ENCODE measurements at places on chromosomes 6 and 20.

- peak; percentile 3 for DNase-seq
Measured at GRCh38 chr6:130148181-130148580, 74.6 kb downstream of the SAMD3 start.

DNA sequence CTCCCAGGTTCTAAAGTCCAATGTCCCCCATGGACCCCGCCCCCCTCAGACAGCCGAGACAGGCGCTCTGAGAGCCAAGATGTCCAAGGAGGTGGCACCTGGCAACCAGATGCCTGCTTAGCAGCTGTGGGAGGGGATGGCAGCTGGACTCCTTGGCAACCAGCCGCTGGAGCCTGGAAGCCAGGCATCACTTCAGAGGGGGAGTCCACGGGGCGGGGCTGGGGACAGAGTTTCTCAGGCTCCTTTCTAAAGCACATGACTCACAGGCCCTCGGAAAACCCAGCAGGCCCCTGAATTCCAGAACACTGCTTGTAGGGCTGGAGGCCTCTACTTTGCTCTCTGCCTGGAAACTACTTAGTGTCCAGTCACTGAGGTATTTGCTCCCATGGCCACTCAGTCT, 51.5 kb downstream of the PREX1 start:
- peak; percentile 87 for DNase-seq

DNA sequence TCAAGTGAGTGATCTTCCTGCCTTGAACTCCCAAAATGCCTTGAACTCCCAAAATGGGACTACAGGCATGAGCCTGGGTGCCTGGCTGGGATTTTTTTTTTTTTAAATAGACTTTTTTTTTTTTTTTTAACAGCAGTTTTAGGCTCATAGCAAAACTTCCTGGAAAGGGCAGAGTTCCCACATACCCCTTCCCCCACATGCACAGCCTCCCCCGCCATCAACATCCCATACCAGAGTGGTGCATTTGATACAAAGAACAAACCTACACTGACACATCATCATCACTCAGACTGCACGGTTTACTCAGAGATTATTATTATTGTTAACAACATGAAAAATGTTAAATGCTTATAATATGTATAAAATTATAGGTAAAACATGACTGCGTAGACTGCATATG, 26.0 kb downstream of the UQCC1 start:
- DNase-seq, result no peak

GRCh38 chr6:125640441-125641150, 108.8 kb upstream of the HEY2 start:
- DNase-seq, result no peak

- no peak for DNase-seq
Measured at GRCh38 chr6:82750556-82750955, 315.1 kb downstream of the UBE3D start.

DNA sequence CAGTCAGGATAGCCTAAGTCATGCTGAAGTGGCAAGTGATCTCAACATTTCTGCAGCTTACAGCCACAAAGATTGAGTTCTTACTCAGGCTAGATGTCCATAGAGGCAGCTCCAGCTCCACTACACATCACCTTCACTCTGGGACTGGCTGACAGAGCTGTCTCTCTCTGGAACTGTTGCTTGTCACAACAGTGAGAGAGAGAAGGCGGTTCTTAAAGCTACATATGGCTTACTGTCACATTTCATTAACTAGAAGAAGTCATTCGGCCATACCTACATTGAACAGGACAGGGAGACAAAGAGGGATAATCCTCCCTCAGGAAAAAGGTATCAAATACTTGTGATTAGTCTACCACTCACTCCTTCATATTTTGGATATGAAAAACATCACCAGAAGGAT, 914.9 kb upstream of the FLRT3 start:
- no peak for DNase-seq

GRCh38 chr6:169370666-169371343, 117.2 kb upstream of the THBS2 start:
- DNase-seq, result no peak

DNA sequence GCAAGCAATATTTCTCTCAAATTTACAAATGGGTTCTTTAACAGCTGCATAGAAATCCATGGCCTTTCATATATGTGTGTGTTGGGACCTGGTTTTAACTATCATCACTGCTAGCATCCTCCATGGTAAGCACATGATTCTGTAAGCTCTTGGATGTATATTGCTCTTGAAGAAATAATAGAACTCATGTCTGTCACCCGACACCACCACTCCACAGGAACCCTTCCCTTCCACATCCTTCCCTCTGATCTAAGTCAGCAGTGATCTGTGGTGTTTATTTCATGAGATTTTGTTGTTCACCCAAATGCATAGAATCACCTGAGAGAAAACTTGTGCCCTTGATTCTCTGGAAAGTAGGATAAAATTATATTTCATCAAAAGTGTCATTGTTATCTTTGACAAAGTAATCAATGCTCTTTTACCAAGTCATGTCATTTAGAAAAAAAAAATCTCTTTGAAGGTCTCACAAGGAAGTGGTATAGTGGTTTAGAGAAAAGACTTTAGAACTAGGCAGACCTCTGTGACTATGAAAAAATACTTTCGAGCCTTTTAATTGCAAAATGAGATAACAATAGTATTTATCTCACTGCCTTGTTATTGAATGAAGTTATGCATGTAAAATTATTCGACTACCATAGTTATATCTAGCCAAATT, 649.8 kb upstream of the SLC35B3 start:
- DNase-seq, result no peak

DNA sequence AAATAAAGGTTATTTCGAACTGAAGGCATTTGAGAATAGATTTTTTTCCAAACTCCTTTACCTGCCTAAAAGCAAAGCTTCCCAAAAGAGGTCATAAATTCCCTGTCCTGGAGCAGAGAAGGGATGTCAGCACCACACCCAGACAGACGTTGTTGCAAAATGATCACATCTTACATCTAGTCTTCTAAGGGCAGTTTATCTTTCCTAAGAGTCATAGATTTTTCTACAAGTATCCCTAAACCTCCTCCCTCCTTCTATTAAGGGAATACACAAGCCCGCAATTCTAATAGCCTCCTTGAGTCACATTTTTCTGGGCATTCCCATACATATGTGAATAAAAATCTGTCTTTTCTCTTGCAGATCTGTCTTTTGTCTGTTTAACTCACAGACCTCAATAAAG, 20.6 kb upstream of the AKAP12 start:
- DNase-seq, result no peak

DNA sequence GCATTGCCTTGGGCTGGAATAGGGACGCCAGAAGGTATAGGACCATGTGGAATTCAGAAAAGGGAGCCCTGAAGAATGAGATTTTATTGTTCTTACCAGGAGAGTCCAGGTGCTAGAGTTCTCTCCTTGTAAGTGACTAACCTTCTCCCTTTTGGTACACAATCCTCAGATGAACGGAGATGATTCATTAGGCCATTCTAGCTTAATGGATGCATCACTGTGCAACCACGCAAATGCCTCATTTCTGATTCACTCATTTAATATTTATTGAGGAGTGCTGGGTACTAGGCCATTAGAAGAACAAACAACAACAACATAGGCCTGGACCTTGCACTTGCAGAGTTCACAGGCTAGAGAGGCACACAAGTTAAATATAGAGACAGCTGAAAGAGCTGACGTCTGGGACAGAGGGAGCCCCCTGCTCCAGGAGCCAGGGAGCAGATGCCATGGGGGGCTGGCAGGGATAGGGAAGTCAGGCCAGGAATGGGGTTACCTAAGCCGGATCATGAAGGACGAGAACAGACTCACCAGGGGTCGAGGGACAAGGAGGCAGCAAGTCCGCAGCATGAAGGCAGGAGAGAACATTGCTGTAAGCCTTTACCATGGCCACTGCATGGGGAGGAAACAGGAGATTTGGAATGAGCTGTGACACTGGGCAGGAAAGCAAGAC, 179.5 kb upstream of the AKAP12 start:
- DNase-seq, result no peak

GRCh38 chr20:10177326-10177725, 41.3 kb upstream of the SNAP25 start:
- DNase-seq, result no peak

DNA sequence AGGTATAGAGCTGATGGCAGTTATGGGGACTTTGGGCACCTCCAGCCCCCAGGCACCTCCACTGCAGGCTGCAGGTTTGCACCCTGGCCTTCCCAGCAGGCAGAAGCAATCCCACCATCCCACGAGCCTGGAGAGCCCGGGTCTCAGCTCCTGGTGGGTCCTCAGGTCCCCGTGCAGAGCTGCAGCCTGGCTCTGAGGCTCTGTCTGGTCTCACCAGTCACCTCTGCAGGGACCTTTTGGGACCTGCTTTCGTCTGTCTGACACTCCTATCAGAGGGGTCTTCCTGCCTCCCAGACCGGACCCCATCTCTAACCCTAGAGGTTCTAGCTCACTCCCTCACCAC, 41.9 kb downstream of the FGD2 start:
- no peak for DNase-seq

DNA sequence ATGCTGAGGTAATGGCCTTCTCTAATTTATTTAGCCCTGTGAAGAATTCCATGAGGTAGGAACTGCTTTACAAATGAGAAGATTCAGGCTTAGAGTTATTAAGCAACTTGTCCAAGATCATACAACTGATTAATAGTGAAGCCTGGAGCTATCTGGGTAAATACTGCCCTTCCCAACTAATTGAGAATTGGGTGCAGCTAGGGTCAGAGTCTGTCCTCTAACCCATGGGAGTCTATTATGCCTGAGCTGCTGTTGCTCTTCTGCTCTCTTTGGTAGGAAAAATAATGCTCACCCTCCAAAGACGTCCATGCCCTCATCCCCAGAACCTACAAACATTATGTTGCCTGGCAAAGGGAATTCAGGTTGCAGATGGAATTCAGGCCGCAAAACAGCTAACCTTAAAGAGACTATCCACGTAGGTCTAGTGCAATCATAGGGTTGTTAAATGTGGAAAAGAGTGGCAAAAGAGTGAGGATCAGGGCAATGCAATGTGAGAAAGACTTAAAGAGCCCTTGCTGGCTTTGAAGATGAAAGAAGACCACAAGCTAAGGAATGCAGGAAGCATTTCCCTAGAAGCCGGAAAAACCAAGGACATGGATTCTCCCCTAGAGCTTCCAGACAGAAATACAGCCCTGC, 90.1 kb downstream of the SPTLC3 start:
- DNase-seq, result no peak

DNA sequence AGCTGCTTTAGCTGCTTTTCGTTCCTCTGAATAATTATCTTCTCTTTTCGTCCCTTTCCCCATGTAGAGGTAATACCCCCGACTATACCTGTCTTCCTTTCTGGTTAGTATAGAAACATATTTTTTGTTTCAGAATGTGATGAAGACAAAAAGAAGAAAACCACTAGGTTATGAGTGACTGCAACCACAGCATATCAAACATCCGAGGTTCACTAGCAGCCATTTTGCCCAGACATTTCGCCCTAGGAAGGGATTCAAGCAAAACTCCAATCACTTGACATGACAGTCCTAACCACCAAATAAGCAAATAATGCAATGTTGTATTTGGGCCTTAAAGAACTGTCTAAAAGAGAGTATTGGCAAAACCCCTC, 9.4 kb downstream of the SNX5 start:
- no peak for DNase-seq

GRCh38 chr6:40484066-40484465, 103.1 kb downstream of the LRFN2 start:
- no peak for DNase-seq

DNA sequence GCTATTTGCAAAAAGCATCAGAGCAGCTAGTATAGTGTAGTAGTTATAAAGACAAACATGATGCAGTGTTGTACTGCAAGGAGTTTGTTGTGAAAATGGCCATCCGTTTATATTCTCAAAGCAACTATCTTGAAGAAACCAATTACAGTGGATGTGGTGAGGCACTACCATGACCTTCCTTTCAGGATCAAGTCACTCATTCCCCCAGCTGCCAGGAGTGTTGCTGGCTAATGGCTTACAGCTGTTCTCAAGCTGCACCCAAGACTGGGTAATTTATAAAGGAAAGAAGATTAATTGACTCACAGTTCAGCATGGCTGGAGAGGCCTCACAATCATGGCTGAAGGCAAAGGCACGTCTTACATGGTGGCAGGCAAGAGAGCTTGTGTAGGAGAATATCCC, 29.0 kb downstream of the ADGRF4 start:
- DNase-seq, result no peak

- no peak for DNase-seq
Measured at GRCh38 chr20:4073852-4074741, 58.7 kb upstream of the RNF24 start.

- DNase-seq, result no peak
Measured at GRCh38 chr6:23073821-23074220, 504.5 kb downstream of the HDGFL1 start.

GRCh38 chr20:52104546-52105441, 86.8 kb downstream of the ZFP64 start:
- DNase-seq, result no peak

GRCh38 chr20:61940976-61941720, 124.5 kb downstream of the TAF4 start:
- DNase-seq, result no peak

- peak; percentile 79 for DNase-seq
Measured at GRCh38 chr20:56422076-56422823, 10.2 kb downstream of the CASS4 start.

- no peak for DNase-seq
Measured at GRCh38 chr6:104604685-104605084, 255.0 kb downstream of the HACE1 start.

DNA sequence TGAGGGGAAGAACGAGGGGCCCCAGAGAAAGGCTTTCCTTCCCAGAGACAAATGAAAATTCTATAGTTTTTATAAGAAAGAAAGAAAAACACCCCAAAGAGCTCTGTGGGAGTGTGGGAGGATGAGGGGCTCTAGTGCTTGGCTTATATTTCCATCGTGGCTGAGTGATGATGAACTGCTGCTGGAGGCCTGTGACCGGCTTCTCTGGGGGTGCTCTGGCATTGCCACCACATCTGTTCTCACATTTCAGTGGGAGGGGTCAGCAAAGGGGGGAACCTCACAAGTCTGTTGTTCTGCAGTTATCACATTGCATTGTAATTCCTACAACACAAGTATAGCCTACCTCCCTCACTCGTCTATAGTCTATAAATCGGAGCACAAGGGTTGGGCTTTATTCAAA, 67.6 kb upstream of the BACH2 start:
- DNase-seq, result no peak

DNA sequence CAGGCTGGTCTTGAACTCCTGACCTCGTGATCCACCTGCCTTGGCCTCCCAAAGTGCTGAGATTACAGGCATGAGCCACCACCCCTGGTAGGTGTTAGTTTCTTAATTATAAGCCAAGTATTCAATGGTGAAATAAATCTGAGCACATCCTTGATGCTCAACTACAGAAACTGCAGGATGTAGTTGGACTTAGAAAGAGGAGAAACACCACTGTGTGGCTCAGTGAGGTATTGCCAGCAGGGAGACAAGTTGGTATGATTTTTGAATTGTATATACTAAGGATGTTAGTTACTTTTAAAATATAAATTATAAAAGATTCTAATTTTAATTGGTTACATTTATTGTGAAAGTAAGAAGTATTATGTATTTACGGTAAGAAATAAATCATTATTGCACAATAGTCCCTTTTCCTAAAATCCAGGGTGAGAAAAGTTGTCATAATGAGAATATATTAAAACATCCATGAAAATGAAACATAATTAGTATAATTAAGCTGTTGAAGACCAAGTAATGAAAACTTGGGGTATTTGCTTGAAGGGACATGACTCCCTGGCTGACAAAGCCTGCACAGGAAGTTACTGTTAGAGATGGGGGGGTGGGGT, 17.6 kb downstream of the SLC18B1 start:
- DNase-seq, result no peak

GRCh38 chr6:13834790-13835189, 20.4 kb upstream of the MCUR1 start:
- DNase-seq, result no peak

- no peak for DNase-seq
Measured at GRCh38 chr6:71766146-71766760, 120.1 kb upstream of the RIMS1 start.
